ENCODE measurements at places on chromosomes 7 and 10.
A peak's percentile ranks its signal among the peaks of the same experiment; 100 is the strongest.

DNA sequence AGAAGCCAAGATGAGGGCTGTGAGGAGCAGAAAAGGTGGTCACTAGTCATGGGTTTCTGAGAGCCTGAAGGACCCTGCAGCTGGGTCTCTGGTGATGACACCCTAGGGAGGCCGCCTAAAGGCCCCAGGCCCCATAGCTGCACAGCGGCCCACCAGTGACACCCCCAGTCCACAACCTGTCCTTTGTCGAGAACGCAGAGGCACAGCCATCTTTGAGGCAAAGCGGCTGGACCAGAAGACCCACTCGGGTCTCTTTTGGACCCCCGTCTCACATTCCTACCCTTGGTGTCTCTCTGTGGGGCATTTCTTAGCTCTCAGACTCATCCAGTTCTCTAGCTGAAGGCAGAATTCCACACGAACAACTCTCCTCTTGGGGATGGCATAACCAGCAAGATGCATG is 18.8 kb downstream of the JCAD start:
- DNase-seq, result no peak

GRCh38 chr10:7157091-7157490 is 253.7 kb downstream of the SFMBT2 start:
- DNase-seq, result peak; percentile 16

- no peak for DNase-seq
Observed at GRCh38 chr7:87363342-87363741, 17.9 kb downstream of the CROT start.

GRCh38 chr10:27714349-27714748 is 31.3 kb downstream of the MKX start:
- DNase-seq, result no peak

DNA sequence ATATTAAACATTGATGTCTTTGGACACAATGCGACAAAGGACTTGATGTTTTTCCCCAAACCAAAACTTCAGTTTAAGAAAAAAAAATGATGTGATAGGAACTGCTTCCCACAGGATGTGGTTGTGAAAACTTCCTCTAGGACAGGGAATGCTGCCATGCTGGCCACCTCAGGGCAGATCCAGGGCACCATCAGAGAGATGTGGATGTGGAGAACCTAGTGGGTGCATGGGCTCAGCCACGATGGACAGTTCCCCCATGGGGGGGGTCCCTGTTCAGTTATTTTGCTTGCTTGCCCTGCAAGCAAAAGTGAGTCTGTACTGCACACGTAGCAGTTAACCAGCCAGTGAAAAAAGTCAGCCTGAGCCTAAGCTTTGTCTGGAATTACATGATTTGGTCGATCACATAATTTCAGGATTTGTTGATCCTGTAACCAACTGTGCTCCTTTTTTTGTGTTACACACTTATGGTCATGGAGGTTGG is 36.3 kb downstream of the LAMB4 start:
- DNase-seq, result no peak

DNA sequence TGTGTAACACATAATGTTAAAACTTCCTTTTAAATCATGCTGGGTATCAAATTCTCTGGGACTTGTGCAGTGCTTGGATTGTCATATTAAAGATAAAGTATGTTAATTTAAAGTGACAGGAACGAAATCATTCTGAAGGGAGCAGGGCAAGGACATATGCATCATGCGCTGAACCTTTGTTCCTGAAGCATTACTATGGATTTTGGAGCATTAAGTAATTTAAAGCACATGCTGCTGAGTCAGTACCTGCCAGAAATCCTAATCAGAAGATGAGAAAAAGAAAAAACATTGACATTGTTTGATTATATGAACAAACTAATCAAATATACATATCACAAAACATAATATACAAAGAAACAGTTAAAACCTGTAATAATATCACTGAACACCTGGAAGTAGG is 101.4 kb downstream of the MICU1 start:
- DNase-seq, result no peak

GRCh38 chr7:47942132-47942531 is 6.1 kb downstream of the PKD1L1 start:
- no peak for DNase-seq

- DNase-seq, result no peak
Observed at GRCh38 chr10:123558651-123559050, 107.5 kb upstream of the GPR26 start.

DNA sequence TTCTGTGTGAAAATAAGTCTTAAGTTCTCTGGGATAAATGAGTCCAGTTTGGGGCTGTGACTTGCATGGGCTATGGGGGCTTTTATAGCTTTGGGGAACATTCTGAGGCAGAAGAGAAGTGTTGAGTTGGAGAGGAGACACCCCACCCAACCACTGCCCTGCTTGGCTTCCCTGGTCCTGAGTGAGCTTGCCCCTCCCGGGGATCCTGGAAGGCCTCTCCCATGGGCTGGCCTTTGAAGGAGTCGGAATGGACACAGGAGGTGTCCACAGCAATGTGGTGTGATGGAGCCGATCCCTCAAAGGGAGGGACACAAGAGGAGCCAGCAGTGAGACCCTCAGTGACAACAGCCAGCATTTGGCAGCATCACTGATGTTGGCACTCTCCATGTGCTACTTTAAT is 89.8 kb downstream of the GLRX3 start:
- no peak for DNase-seq

- no peak for DNase-seq
Observed at GRCh38 chr10:103778358-103779139, 76.8 kb downstream of the SH3PXD2A start.

DNA sequence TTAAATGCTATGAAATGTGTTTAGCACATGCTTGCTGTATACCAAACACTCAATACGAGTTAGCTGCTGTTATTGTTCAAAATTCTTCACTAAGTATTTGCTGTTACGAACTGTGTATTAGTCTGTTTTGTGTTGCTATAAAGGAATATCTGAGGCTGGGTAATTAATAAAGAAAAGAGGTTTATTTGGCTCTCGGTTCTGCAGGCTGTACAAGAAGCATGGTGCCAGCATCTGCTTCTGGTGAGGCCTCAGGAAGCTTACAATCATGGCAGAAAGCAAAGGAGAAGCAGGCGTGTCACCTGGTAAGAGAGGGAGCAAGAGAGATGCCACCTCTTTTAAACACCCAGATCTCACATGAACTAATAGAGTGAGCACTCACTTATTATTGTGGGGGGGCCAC is 1.6 kb downstream of the UBE2D4 start:
- DNase-seq, result no peak

DNA sequence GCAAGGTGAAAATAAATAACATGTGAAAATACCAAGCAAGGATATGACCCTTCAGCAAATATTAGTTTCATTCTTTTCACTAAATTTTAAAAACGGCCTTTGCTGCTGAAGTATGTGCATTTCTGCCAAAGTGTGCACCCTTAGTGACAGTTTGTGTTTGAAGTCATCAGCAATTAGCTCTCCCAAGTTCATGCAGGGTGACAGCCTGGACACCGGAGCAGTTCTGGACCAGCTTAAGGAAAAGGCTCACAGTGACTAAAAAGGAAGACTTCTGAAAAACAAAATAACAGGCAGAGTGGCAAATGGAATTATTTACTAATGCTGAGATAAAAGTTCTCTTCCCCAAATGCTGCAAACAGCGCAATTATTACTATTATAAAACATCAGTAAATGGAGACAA is 69.3 kb upstream of the NEBL start:
- DNase-seq, result no peak

- peak; percentile 90 for DNase-seq
Observed at GRCh38 chr7:76291351-76292212, 10.9 kb upstream of the HSPB1 start.

DNA sequence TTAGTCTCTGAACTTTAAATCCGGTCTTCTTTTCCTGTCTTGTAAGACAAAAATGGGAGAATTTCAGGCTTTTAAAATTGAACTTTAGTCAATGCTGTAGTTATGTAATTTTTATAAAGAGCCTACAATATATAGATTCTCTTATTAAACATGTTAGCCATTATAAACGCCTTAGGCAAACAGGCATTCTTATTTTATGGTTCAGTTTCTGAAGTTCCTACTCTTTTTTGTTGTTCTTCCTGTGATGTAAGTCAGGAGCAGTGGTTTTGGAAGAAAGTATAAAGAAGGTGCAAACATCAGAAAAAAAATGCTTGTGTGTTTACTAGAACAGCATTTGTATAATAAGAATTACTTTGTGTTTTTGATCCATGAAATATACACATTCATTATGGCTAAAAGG is 41.6 kb downstream of the BICC1 start:
- no peak for DNase-seq

DNA sequence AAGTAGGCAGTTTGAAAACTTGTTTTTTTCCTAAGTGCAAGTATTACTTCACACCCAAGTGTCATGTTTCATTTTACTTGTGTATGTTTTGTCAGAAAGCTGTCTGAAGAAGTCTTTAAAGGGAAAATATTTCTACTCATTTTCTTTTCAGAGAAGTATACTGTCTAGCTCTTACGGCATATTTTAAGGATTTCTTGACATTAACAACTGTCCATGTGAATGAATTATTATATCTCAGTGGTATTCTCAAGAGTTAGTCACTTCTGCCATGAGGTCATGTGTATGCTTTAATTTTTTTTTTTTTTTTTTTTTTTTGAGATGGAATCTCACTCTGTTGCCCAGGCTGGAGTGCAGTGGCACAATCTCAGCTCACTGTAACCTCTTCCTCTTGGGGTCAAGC is 229.5 kb downstream of the BICC1 start:
- DNase-seq, result no peak

GRCh38 chr10:88291289-88292184 is 291.6 kb downstream of the RNLS start:
- DNase-seq, result no peak

DNA sequence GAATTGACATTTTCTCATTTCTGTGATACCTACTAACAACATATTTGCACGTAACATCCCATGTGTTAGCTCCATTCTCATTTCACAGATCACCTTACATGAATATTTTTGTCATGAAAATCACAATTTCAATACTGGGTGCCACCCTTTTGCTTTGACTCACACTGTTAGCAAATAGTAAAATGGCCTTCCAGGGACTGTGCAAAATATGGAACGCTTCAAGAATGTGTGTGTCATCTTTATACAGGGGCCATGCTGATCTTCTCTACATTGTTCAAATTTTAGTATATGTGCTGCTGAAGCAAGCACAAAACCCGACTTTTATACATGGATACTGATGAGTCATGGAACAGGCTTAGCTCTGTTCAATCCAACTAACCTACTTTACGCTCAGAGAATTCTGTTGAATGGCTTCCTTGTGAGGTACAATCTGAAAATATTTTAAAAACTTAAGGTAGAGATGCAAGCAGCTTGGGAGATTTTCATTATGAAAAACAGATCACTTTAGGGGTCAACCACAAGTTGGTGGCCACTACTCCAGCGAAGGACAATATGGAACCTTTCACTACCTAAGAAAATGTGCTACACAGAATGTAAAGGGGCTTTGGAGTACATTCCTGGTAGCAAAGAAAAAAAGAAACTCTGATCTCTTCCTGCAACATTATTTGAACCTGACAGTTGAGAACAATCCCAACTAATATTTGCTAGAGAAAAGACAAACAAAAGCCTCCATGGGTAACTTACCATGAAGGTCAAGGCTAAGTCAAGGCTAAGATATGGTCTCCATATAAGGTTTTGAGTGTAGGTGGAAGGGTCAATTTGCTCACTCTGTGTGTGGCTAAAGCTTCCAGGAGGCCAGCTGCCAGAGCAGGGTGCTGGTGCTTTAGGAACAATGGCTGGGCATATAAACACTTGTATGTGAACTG is 11.9 kb downstream of the ANKRD26 start:
- no peak for DNase-seq

DNA sequence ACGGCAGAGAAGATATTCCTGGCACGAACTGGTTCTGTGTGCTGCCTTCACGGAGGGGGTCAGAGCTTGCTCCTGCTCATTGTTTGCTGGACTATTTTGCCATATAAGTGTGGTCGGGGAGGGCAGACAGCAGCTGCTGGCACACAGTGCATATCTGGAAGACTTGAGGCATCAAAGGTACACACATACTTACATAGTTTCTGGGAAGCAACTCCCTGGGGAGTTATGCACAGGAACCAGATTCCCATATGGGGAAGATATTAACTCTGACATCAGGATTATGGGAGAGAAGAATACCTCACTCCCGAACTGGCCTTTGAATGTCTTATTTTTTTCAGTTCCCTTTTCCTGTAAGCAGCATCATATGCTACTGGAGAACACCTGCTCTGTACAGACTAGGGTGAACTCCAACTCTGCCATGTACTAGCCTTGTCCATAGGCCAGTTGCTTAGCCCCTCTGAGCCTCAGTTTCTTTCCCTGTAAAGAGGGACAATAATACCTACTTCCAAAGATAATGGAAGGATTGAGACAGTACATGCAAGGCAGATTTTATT is 41.5 kb downstream of the LGI1 start:
- DNase-seq, result no peak

GRCh38 chr7:20998309-20998708 is 211.6 kb upstream of the SP8 start:
- DNase-seq, result no peak

GRCh38 chr7:7969306-7970236 is 975 bp downstream of the GLCCI1 start:
- DNase-seq, result peak; percentile 84

- no peak for DNase-seq
Observed at GRCh38 chr7:158343936-158344455, 243.6 kb downstream of the PTPRN2 start.

DNA sequence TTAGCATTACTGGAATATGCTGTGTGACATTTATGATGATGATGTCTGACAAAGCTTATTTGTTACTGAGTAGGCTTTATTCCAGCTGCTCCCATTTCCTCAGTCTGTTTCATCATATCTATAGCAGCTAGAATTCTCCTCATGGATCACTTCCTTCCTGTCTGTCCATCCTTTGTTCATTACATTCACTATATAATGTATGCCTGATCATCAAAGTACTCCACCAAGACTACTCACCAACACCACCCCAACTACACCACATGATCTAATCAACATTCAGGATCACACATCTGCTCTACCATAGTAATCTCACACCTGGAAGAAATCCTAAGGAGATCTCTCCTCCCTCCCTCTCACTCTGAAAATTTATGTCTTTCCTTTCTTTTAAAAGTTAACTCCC is 61.3 kb downstream of the APBB1IP start:
- DNase-seq, result no peak

GRCh38 chr7:80941208-80941758 is 22.4 kb upstream of the SEMA3C start:
- DNase-seq, result no peak

- no peak for DNase-seq
Observed at GRCh38 chr7:66869660-66870450, 51.2 kb upstream of the TMEM248 start.

DNA sequence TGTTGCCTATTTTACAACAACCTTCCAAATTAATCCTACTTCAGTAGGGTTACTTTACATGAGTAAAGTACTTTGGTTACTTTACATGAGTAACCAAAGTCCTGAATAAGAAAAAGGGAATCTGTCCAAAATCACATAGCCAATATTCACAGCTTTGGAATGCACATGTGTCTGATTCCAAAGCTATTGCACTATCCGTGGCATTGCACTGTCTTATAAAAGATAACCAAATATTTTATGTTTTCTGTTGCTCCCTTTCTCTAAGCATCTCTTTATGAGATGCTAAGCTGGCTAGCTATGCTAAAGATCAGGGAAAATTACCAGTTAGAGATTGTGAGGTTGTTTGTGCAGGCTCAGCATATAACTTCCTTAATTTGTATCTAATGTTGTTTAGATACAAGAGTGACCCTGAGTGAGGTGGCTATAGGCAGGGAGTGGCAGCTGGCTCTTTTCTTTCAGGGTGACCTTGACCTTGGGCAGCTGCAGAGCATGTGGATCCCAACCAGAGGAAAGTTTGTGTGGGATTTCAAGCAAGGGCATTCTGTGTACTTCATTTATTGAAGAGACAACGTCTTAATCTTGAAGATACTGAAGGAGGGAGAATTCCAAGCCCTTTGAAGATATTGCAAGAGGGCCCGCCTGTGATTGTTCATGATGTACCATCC is 366.1 kb upstream of the ANKRD30A start:
- no peak for DNase-seq
